Chondrocyte (in vitro differentiated cells): ENCODE measurements at places on chromosomes 11 and 22.

DNA sequence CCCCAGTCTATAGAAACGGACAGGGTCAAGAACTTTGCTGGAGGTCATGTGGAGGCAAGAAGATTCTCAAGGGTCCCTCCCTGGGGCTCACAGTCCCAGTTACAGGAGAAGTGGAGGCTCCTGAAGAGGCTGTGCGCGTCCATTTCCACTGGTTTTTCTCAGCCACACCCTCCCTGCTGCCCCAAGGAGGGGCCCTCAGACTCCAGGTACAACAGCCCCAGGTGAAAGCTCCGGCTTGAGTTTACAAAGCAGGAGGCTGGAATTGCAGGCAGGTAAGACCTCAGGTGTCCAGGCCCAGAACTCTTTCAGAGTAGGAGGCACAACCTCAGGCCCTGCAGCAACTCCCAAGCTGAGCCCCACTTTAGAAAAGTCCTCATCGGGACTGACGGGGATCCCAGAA lies 3.1 kb downstream of the SHANK2 start:
- peaks cover 47% of the 10 kb centered on the region for H3K27me3 ChIP-seq
- peaks cover 21% of the 10 kb centered on the region for H3K4me1 ChIP-seq
- no peak overlapping the region for H3K4me3 ChIP-seq

- H3K27me3 ChIP-seq = no peaks in the 10 kb centered on the region
- H3K27ac ChIP-seq = no peak overlapping the region
- no peak overlapping the region for H3K4me3 ChIP-seq
- peaks cover 21% of the 10 kb centered on the region for H3K36me3 ChIP-seq
- no peaks in the 10 kb centered on the region for H3K4me1 ChIP-seq
Measured at GRCh38 chr11:108241330-108242037, 18.6 kb downstream of the ATM start.

GRCh38 chr11:126736682-126737572 lies 263.6 kb downstream of the KIRREL3 start:
- H3K27ac ChIP-seq = no peak overlapping the region
- H3K27me3 ChIP-seq = no peaks in the 10 kb centered on the region
- no peaks in the 10 kb centered on the region for H3K36me3 ChIP-seq
- H3K4me1 ChIP-seq = no peaks in the 10 kb centered on the region

DNA sequence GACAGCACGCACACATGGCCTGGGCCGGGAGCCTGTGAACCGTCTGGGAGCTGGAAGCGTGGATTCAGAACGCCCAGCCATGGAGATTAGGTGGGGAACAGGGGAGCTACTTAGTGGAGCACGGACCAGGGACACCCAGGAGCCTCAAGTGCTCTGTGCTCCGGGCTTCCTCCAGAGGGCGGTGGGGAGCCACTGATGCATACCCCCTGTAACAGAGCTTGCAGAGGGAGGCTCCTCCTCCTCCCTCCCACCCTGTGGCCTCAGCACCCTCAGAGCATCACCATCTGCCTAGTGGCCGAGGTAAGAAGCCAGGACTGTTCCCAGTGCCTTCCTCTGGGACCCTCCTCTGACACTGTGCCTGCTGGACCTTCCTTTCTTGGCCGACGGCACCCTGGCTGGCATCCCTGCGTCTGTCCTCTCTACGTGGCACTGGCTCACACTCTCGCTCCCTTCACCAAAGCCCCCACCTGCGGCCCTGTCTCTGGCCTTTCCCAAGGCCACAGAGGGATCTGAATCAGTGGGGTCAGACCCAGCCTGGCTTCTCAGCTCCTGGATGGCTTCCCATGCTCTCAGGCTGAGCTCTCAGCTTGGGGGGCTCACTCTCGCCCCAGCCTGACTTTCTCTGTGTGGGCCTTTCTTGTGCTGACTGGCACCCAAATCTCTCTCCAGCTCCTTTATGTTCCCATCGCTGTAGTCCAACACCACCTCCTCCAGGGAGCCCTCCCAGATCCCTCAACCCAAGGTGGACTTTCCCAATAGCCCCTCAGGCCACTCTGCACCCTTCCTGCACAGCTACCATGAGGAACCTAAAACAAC lies 780.9 kb downstream of the BRD1 start:
- H3K27me3 ChIP-seq = peaks cover 27% of the 10 kb centered on the region
- DNase-seq = peak; percentile 22
- H3K36me3 ChIP-seq = no peaks in the 10 kb centered on the region
